Activated CD4-positive, CD25-positive, alpha-beta regulatory T cell treated with anti-CD3 and anti-CD28 coated beads, Interleukin-2, amount 50 U/mL, for 72 hours (primary cell): ENCODE measurements at places on chromosomes 16 and 17.
A peak's percentile ranks its signal among the peaks of the same experiment; 100 is the strongest.

- DNase-seq, result no peak
These were observed 957.8 kb upstream of the RBFOX1 start for GRCh38 chr16:6374821-6375220.

GRCh38 chr17:76179496-76180467 lies 38.7 kb upstream of the FOXJ1 start:
- DNase-seq, result no peak

- no peak for DNase-seq
These were observed 6.6 kb upstream of the SPAG7 start for GRCh38 chr17:4974115-4974670.

GRCh38 chr17:77451894-77452852 lies 311.4 kb downstream of the SEC14L1 start:
- DNase-seq, result peak; percentile 42

GRCh38 chr16:67407176-67407787 lies 9.0 kb downstream of the ZDHHC1 start:
- DNase-seq, result no peak

DNA sequence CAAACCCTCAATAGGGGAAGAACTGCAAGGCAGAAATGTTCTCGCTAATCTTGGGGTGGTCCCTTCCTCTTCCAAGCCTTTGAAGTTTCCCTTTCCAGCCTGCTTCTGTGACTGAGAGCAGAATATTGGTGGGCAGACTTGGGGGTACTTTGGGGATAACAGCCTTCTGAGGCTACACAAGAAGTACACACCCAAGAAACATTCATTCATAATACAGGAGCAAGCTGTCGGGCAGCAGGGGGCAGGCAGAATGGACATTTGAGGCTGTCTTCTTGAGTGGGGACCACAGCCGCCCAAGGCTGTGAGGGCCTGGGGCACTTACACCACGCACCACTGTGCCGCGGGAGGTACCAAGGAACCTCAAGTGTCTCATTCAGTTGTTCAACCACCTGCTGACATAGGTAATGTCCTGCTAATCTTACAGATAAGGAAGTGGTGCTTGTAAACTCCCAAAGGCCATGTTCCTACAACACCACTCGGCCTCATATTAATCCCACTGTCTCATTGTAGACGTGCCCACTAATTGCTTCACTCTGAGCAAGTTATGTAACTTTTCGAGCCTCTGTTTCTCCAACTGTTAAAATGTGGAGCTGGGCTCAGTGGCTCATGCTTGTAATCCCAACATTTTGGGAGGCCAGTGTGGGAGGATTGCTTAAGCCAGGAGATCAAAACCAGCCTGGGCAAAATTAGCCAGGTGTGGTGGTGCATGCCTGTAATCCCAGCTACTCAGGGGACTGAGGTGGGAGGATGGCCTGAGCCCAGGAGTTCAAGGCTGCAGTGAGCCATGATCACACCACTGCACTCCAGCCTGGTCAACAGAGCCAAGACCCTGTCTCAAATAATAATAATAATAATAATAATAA lies 2.5 kb upstream of the MRPS23 start:
- DNase-seq, result no peak

GRCh38 chr17:50680126-50680525 lies 27.6 kb downstream of the ANKRD40 start:
- no peak for DNase-seq

DNA sequence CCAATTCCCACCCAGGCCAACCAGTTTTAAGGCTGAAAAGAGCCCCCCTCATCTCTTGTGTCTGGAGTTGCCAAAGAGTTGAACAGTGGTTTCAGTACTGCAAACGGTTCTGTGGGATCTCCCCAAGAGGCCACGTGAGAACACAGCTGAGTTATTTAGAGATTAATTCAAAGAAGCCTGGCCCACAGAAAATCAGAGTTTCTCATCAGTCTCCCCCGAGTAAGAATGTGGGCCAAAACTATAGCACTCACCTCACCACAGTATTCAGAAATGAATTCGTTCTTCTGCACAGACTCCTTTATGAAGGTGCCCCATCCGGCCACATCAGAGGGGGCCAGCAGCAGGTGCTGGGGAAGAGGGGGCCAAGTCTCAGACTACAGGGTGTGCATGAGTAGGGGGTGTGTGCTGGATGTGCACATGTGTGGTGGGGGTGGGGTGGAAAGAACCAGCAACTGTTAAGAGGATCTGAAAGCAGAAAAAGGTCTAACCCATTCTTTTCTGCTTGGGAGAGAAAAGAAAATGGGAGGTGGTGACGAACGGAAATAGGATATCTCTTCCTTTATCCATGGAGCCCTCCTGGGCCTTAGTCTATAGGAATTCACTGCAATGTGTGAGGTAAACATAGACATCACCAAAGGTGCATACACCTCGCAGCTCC lies 22.6 kb downstream of the CNTNAP1 start:
- DNase-seq, result no peak

- DNase-seq, result no peak
These were observed 47.9 kb downstream of the SLC6A4 start for GRCh38 chr17:30187573-30187972.

DNA sequence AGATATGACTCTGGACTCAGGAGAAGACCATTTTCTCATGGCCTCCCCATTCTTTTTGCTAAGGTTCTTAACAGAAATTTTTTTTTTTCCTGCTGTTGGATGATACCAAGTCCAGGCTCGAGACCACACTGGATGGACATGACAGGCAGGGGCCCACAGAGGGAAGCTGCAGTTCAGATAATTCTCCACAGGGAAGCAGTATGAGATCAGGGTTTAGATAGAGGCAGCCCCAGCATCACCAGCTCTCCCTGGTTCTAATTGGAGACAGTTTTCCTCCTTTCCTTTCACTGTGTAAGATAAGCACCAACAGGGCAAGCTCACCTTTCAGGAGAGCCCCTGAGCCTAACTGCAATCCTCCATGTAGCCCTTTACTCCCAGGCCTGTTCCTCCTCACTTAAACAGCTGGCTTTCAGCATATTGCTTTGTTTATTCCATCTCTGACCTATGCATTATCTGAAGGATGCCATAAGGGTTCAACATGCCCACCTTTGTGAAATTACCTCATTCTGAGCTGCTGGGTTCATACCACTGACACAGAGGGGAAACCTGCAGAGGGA lies 108.1 kb downstream of the SNX11 start:
- DNase-seq, result no peak

GRCh38 chr17:37490638-37491614 lies 1.2 kb downstream of the DUSP14 start:
- no peak for DNase-seq

DNA sequence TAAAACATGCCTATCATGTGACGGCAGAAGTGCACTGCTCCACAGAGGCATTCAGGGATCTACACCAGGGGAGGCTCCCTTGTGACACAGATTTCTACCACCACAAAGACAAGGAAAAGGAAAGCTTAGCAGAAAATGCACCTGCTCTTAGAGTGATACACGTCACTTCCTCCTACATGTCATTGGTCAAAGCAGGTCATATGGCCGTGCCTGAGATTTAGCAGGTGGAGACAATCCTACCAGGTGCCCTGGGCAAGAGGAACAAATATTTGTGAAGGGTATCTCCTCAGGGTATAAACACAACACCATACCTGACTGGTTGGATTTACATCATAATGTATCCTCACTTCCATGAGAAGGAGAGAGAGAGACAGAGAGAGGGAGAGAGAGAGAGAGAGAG lies 362.1 kb downstream of the HS3ST4 start:
- DNase-seq, result no peak

GRCh38 chr17:80843741-80844156 lies 147.9 kb upstream of the CHMP6 start:
- DNase-seq, result peak; percentile 17

DNA sequence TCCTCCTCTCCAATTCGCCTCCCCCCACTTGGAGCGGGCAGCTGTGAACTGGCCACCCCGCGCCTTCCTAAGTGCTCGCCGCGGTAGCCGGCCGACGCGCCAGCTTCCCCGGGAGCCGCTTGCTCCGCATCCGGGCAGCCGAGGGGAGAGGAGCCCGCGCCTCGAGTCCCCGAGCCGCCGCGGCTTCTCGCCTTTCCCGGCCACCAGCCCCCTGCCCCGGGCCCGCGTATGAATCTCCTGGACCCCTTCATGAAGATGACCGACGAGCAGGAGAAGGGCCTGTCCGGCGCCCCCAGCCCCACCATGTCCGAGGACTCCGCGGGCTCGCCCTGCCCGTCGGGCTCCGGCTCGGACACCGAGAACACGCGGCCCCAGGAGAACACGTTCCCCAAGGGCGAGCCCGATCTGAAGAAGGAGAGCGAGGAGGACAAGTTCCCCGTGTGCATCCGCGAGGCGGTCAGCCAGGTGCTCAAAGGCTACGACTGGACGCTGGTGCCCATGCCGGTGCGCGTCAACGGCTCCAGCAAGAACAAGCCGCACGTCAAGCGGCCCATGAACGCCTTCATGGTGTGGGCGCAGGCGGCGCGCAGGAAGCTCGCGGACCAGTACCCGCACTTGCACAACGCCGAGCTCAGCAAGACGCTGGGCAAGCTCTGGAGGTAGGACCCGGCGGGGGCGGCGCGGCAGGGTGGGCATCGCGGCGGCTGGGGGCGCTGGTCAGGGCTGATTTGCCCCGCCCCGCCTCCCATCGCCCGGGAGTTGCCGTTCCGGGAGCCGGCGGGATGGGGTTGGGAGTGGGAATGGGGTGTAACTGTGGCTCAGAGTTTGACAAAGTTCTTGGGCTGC lies 567 bp downstream of the SOX9 start:
- DNase-seq, result no peak

DNA sequence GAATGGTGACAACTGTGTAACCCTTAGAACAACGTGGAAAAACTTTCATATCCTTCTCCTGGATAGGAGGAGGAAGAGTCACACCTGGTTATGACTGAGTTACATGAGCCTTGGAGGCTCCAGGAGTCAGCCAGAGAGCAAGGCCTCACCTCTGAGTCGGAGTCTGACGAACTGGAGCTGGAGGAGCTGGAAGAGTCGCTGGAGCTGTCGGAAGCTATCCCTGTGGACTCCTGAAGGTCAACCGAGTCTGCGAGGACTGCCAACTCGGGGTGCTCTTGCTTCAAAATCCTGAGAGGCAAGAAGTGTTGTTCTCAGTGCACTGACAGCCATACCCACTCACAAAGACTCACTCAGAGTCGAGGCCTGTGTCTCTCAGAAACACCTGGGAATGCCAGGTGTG lies 6.2 kb downstream of the JMJD6 start:
- DNase-seq, result no peak

GRCh38 chr17:76420356-76421043 lies 32.5 kb downstream of the UBE2O start:
- DNase-seq, result no peak

- no peak for DNase-seq
These were observed 104.4 kb downstream of the IRX5 start for GRCh38 chr16:55035029-55035428.

DNA sequence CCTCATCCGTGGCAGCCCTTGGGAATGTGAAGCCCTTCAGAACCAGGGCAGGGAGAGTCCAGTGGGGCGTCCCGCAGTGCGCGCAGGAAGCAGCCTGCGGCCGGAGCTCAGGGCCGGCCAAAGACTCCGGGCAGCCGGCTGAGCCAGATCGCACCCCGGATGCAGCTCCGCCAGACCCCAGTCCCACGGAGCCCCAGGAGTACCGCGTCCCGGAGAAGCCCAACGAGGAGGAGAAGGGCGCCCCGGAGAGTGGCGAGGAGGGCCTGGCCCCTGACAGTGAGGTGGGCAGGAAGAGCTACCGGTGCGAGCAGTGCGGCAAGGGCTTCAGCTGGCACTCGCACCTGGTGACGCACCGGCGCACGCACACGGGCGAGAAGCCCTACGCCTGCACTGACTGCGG lies 6.9 kb downstream of the ZNF205 start:
- DNase-seq, result no peak

DNA sequence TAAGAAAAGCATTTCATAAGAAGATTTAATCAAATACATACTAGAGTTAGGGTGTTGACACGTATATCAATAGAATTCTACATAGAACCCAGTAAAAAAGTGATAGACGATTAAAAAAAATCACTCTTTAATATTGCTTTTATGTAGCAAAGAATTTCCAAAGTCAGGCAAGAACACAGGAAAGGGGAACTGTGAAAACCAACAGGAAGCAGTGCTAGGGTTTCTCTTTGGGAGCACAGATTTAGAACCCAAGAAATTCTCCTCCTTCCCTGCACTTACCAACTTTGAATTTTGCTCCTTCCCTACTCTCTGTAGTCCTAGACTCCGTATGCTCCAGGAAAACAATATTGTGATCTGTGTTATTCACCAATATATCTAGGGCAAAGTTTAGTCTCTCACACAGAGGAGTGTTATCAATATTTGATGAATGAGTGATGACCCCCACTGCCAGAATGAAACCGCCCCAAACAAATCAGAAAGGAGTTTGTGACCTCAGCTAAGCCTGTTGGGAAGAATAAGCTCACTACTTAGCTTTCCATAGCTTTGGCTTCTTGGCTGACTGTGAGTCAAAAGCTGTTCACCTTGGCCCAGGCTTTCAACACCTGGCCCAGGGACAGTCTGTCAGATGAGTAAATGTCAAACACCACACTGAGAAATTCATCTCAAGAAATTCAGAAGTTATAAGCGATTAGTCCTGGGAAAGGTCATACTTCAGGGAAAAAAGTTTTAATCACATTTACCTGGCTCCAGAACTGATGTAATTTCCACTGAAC lies 8.6 kb downstream of the RFWD3 start:
- DNase-seq, result no peak

- no peak for DNase-seq
These were observed 25.4 kb downstream of the CEP131 start for GRCh38 chr17:81197409-81197795.

GRCh38 chr16:52298769-52299168 lies 248.2 kb downstream of the TOX3 start:
- DNase-seq, result no peak

- DNase-seq, result peak; percentile 28
These were observed 5.0 kb downstream of the TP53I13 start for GRCh38 chr17:29573558-29573869.

DNA sequence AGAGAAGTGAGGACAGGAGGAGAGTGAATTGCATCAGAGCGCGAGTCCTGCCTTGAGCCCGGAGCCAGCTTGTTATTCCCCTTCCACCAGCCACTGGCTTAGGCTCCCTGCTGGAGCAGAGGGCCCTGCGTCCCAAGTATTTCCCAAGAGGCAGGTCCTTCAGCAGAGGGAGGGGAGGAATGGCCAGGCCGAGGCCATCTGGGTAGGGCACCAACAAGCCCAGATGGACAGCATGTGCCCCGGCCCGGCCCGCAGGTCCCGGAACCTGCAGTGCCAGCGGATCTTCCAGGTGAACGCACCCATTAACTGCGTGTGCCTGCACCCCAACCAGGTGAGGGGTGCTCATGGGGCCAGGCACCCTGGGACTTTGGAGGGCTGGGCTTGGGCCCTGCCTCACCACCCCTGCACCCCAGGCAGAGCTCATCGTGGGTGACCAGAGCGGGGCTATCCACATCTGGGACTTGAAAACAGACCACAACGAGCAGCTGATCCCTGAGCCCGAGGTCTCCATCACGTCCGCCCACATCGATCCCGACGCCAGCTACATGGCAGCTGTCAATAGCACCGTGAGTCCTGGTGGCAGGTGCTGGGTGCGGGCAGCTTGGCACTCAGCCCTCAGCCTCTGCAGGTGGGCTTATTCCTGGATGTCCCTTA lies 1.7 kb downstream of the MLST8 start:
- no peak for DNase-seq

GRCh38 chr16:15459791-15460190 lies 25.4 kb downstream of the BMERB1 start:
- no peak for DNase-seq

- DNase-seq, result no peak
These were observed 157.1 kb downstream of the RPTOR start for GRCh38 chr17:80701730-80702129.
